ENCODE measurements at places on chromosomes 6 and 20. TPM values are rescaled to one million over a fixed set of nuclear protein-coding genes. Genes with fewer than 3 reads are reported as not detected.

DNA sequence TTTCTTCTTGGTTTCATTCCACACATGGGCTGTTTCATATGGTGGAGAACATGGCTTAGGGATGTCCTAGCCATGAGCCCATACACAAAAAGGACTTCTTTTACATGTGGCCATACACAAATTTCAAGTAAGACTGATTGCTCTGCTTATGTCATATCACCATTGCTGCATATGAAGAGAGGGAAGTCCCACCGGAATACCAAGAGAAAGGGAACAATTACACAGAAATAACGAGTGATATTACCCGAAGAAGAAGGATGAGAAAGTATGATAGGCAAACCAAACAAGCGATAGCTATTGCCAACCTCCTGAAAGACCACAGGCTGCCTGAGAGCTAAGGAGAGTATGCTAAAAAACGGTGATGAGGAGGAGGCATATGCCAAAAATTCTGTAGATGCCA lies 70.5 kb upstream of the TNFRSF21 start:
- DNase-seq = no peak

DNA sequence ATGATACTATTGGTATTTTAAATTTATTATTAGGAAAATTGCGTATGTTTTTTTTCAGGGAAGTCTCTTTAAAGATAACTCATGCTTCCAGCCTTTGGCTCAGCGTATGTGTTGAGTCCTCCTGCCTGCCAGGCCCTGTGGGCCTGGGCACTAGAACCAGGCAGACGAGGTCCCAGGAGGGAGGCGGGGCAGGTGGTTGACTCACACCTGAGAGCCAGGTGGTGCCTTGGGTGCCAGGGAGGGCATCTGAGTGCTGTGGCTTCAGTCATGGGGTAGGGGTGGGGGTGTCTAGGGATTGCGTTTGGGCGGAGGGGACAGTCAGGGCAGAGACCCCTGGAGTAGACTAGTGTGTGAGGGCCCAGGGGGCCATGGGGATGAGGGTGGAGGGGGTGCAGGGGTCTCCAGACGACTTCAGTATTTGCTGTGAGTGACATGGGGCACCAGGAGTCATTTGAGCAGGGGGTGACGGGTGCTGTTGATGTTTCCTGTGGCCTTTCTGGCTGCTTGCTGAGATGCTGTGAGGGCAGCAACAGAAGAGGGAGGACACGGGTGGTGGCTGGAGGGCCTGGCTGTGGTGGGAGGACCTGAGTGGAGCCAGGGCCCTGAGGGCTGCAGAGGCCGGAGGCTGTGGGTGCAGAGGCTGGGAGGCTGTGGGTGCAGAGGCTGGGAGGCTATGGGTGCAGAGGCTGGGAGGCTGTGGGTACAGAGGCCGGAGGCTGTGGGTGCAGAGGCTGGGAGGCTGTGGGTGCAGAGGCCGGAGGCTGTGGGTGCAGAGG lies 14.8 kb upstream of the ADRM1 start:
- no peak for DNase-seq

- no peak for DNase-seq
Observed at GRCh38 chr20:39857187-39857586, 831.8 kb downstream of the MAFB start.

DNA sequence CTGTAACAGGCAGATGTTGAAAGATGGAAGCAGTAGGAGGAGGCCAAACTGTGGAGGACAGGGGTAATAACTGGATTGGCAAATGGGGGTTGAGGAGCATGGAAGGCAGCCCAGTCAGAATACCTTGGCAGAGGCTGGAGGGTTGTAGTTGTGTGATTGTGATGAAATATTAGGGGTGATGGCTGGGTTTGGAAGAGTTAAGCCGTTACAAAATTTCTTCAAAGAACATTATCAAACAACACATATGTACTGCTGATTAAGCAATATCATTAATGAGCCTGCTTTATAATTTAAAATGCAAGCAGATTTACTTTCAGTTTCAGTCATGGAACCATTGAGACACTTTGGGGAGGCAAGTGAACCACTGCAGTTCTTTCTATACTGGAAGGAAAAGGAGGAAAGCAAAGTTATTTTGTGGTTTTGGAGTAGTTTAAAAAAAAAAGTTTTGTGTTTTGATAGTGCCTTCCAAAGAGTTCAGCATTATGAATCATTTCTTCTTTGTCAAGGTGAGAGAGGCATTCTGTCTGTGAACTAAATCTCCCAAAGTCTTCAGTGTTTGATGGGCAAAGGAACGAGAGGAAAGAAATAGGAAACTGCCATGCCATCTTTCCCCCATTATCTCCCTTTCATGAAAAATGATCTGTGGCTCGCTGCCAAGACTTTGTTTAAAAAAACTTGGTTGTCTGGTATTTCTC lies 20.7 kb downstream of the FOXO3 start:
- DNase-seq = no peak

The C6orf52 gene
- total RNA-seq = 1.0 TPM

The OR2B2 gene
- total RNA-seq = not detected

The PLCB4 gene
- total RNA-seq = not detected

- no peak for DNase-seq
Observed at GRCh38 chr6:132084811-132085509, 133.8 kb upstream of the CCN2 start.

Measured in activated naive CD4-positive, alpha-beta T cell treated with anti-CD3 and anti-CD28 coated beads, Interleukin-2, amount 50 U/mL, for 72 hours (primary cell).